T47D (cell line): ENCODE measurements at places on chromosomes 12 and 14.

DNA sequence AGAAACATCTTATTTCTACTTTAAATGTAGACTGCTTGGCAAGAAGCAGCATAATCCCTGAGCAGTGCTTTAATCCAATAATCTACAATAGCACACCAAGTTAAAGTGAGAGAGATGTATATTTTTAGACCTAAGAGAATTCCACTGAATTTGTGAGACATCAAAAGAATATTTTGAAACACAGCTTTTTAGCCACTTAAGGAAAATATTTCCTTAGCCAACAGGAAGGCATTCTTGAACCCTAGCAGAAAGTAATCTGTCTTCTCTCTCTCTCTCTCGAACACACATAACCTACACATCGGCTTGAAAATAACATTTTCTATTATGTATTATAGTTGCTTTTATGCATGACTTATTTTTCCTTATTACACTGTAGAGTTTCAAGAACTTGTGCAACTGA lies 34.0 kb downstream of the KITLG start:
- DNase-seq, result no peak

DNA sequence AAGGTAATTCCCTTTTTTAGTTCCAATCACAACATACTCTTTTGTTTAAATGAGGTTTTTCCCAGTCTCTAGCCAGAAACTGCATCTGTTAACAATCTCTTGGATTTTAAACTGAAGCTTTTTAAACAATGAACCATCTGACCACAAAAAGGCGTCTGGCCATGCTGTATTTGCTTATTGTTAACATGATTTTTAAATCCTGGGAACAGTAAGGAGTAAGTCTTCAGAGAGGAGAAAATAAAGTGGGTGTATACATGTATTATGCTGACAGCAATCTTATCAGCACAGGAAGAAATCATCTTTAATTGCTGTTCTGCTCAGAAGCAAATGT lies 106.2 kb downstream of the DAAM1 start:
- no peak for DNase-seq

GRCh38 chr12:15962760-15963159 lies 51.6 kb downstream of the DERA start:
- no peak for DNase-seq

GRCh38 chr14:74800780-74801179 lies 37.7 kb downstream of the YLPM1 start:
- DNase-seq, result no peak

GRCh38 chr12:91954747-91955146 lies 190.9 kb downstream of the BTG1 start:
- no peak for DNase-seq

GRCh38 chr14:59359431-59360124 lies 105.6 kb downstream of the GPR135 start:
- DNase-seq, result peak; percentile 51

DNA sequence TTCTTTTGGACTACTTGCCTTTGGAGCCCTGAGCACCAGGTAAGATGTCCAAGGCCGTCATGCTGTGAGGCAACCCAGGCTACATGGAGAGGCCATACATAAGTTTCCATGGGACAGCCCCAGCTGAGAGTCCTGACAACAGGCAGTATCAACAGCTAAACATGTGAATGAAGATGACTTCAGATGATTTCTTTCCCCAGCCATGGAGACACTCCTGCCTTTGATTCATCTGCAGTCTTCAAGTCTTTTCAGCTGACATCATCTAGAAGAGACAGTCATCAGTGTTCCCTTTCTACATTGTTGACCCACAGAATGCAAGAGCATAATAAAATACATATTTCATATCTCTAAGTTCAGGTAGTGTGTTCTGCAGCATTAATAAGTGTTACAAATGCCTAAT lies 398.7 kb downstream of the BTG1 start:
- DNase-seq, result no peak

DNA sequence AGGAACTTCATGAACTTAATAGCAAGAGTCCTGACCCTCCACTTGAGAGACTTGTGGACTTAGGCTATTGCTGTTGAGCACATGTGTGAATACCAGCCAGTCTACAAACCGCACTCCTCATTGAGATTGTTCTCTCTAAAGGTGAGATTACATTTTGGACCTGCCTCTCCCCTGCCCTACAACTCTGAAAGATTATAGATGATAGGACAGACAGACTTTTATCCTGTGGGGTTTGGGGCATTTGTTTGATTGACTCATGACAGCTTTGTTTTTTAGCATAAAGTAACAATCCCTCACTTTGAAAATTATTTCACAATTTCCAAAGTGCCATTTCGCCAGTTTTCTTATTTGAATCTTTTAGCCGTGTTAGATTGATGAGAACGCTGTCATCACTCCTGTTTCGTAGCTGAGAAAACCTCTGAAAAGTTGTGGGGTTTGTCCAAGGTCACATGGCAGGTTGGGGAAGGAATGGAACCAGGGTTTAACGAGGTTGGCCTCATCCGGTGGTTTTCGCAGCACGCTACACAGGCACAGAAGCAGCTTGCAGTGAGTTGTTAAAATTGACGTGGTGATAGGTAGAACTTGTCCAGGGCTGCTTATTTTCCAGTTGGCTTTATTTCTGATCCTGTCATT lies 836 bp downstream of the EVL start:
- DNase-seq, result no peak

- DNase-seq, result no peak
These were observed 87.5 kb upstream of the PDZRN4 start for GRCh38 chr12:41100572-41100971.

GRCh38 chr14:47442211-47442610 lies 233.2 kb downstream of the MDGA2 start:
- peak; percentile 84 for DNase-seq

DNA sequence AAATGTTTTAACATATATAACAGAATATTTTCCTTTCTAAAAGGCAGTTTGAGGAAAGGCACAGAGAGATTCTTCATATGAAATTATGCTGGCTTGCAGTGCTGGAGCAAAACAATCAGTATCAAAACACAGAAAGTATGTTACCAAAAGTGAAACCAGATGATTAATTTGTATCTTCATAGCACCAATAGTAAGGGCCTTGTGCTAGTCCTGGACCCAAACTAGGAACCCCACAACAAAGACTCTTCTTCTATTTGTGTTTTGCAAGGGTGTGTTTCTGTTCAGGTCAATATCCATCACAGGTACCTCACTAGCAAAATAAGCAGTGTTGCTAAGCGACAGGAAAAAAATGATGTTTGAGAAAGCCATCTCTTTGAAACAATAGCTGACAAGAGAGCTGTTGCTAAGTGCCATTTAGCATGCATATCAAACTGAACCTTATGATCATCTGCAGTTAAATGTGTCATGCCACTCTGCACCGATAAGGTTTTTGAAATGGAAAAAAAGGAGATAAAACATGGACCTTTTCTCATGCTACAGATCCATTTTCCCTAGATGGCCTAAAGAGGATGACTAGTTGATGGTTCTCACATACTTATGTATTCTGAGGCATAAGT lies 196.2 kb upstream of the ALG10 start:
- no peak for DNase-seq

DNA sequence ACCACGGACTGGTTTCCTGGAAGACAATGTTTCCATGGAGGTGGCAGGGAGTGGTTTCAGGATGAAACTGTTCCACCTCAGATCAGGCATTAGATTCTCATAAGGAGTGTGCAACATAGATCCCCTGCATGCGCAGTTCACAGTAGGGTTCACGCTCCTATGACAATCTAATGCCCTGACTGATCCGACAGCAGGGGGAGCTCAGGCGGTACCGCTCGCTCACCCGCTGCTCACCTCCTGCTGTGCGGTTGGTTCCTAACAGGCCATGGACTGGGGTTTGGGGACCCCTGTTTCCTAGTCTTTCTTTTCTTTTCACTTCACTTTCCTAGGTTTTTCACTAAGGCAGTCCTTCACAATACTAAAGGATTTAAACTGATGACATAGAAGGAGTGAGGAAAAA lies 39.6 kb downstream of the GUCY2C start:
- DNase-seq, result no peak

- peak; percentile 56 for DNase-seq
These were observed 75.5 kb downstream of the FBXL14 start for GRCh38 chr12:1518591-1519516.

- DNase-seq, result no peak
These were observed 245.6 kb upstream of the RGS6 start for GRCh38 chr14:71686677-71687076.

DNA sequence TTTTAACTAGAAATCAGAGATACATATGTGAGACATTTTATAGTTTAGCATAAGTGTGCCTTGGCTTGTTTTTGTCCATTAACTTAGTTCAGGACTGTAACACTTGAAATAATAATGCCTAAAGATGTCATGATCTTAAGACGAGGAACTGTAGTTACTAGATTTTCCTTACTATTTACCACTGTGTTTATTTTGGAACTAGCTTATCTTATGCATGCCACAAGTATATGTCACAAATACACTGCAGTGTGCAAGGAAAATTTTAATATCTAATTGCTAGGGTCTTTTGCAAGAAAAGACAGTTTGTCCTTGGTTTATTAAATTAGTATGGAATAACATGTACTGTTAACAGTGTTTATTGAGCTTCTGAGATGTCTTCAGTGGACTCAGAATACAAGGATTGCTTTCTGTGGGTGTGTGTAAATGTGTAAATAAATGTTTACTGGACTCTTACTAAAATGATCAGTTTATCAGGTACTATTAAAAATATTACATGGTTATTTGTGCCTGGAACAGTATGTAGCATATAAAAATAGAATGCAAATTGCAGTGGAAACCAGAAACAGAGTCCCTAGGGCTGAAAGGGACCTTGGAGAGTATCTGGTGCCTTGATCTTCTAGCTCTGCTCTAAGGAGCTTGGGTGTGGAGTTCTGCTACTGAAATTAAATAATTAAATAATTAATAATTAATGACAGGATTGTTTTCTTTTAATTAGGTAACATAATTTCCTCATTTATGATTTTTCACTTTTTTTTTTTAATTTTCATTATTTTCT lies 58.1 kb downstream of the FGD4 start:
- no peak for DNase-seq

GRCh38 chr12:6736754-6737153 lies 12.9 kb downstream of the COPS7A start:
- no peak for DNase-seq

- DNase-seq, result no peak
These were observed 5.5 kb downstream of the ITGA5 start for GRCh38 chr12:54413284-54414190.

- DNase-seq, result no peak
These were observed 96.8 kb upstream of the IFNG-AS1 start for GRCh38 chr12:67892259-67893021.

- no peak for DNase-seq
These were observed at the start of gene TRHDE for GRCh38 chr12:72272091-72272661. Gene TRHDE, plus strand, starts transcription at chr12:72272370. Its CDS starts 274 bp downstream, at chr12:72272644.

DNA sequence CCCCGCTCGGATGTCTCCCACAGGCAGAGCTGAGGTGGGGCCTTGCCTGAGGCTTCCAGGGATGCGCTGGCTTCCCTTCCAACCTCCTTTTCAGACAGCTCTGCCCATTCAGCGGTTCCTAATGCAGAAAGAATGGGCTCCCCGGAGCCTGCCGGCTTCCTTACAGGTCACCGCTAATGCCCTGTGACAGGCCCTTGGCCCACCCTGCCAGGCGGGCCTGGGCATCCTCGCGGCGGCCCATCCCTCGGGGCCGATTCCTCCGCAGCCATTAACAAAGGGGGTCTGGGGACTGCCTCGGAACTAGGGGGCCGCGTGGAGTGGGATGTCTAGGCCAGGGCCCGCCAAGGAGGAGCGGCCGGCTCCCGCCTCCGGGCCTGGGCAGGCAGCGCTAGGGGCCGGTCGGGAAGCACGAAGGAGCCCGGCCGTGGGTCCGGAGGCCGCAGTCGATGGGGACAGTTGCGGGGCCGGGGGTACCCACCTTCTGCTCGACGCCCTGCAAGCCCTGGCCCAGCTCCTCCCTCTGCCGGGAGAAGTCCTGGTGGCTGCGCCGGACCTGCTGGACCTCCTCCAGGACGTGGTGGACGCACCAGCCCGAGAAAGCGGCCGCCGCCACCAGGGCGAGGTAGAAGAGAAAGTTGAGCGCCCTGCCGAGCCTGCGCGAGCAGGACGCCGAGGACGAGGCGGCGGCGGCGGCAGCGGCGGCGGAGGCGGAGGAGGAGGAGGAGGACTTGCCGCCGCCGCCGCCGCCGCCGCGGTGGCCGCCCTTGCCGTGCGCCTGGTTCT lies 738 bp downstream of the CKAP4 start:
- peak; percentile 72 for DNase-seq

- DNase-seq, result no peak
These were observed 33.4 kb downstream of the TXNRD1 start for GRCh38 chr12:104249017-104249416.

DNA sequence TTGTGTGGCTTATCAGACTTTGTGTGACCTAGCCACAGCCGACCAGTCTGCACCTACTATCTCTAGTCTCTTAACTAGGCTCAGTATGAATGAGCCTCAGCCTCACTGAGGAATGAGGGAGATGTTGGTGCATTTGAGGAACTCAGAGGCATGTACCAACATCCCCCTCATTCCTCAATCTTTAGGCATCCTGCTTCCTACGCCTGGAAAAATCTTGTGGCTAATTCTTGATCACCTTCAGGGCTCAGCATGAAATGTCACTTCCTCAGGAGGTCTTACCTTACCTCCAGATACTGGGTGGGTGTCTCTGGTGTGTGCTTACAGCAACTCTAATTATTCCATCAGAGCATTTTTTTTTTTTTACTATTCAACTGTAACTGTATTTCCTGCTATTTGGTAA lies 148.8 kb upstream of the TMCC3 start:
- no peak for DNase-seq

DNA sequence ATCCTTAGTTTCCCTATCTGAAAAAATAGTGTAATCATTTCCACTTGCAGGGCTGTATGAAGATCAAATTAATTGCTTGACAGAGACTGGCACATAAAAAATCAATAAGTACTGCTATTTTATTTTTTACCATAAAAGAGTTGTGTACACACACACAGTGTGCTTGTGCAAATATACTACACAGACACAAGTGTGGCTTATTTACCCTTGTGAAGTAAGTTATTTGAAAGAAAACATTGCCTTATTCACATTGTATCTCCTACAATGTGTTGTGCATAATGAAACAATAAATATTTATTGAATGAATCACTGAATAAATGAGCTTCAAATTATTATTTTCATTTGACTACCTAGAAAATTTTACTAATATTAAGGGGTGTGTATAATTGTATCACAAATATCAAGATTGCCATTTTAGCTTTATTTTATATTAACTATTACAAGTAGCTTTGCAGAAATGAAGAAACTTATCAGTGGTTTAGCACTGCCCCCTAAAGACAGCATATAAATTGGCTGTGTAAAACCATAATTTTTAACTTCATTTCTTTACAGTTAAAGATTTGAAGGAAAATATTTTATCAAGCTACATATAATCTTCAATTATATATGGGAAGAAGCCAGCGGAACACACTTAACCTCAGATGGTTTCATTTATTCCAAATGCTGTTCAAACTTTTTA lies 11.3 kb downstream of the GARIN6 start:
- DNase-seq, result no peak

GRCh38 chr12:11765817-11766794 lies 116.6 kb downstream of the ETV6 start:
- DNase-seq, result no peak
